ENCODE measurements at places on chromosomes 3 and 15. TPM values are rescaled to one million over a fixed set of nuclear protein-coding genes. Genes with fewer than 3 reads are reported as not detected.

DNA sequence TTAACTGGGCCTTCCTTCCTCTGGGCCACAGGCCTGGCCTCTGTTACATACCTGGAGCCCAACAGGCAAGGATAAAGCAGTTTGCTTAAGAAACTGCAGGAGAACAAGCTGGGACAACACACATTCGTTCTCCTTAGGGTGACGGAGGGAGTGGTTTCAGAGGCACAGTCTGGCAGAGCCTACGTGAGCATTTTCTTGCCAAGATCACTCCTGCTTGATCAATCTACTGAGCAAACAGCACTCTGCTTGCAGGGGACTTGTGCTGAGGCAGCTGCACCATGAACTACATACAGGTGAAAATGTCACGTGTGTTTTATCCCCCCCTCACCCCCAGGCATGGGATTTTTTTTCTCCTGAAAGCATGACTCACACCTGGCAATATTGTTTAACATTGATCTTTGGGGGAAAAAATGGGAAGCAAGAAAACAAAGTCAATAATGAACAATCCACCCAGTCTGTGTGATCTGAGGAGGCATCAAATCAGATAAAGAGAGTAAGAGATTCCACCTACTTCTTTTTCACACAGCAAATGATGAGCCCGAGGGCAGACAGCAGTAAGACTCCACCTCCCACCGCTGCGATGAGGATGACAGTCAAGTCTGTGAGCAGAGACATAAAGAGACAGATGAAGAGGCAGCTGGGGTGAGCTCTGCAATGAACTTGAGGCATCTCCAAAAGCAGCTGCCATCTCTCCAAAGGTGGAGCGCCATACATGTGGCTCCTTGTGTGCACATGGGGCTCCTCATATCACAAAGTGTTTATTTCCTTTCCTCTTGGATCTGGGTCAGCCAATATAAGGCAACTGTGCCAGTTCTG is 57.4 kb downstream of the CDCP1 start:
- no peak for DNase-seq

Gene USP50
- not detected for polyA plus RNA-seq

DNA sequence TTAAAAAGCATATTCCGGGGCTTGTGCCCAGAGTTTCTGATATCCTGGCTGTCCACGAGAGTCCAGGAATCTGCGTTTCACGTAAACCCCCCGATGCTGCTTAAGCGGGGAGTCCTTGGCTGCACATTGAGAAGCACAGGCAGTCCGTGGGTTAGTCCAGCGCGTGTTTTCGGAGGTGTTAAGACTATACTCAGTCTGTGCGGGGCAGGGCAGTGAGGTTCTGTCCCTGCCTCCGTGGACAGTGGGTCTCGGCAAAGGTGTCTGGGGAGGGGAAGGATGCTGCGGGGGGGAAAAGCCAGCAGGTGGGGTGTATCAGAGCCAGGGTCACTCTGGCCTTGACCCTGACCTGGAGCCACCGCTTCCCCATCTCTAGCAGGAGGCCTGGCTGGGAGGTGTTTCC is 106.2 kb downstream of the TMEM266 start:
- DNase-seq: no peak

DNA sequence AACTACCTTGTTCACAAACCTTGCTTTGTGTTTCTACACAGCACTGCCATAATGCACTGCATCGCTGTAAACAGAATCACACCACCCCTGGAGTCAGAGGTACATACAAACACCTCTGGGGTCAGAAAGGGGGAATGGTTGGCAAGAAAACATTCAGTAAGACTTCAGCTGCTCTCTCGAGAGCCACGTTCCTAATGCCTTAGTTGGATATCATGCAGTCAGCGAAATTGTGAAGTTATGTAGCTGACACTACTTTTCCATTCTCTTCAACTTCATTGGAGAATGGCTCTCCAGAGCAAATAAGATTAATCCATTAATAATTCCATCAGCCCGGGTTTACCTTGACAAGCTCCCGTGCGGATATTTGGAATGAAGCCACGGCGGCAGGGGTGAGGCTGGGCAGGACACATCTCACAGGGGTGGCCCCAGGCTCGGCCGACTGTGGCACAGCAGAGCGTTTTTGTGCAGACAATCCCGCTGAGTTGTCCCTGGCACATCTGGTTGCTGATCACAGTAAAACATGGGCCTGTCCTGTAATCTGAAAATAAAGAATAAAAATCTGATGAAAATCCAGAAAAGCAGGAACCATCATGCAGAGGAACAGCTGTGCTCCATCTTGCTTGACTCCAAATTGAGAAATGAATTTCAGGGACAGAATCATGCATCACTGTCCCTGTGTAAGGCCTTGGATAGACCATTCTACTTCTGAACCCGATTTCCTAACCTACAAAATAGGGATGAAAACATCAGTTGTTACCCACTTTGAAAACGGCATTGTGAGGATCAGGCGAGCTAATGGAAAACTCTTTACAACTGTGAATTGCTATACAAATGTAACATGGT is 108.0 kb downstream of the FBN1 start:
- no peak for DNase-seq

DNA sequence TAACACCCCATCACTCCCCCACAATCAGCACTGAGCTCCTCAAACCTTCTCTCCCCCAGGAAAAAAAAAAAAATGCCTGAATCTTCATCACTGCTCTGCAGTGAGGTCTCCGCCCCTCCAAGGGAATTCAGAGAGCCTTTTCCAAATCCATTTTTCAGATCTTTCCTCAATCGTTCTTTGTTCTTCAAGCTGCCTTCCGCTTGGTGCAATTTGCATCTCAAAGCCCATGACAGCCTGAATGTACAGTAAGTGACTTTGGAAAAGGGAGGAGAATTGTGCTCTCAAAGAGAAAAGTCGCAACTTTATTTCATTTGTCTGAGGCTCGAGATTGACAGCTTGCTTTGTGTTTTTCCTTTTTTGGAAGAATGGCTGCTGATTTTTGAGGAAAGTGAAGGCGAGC is 75.0 kb downstream of the CORO2B start:
- DNase-seq: no peak

- no peak for DNase-seq
These were observed 612.8 kb downstream of the ZPLD1 start for GRCh38 chr3:103047640-103048039.

DNA sequence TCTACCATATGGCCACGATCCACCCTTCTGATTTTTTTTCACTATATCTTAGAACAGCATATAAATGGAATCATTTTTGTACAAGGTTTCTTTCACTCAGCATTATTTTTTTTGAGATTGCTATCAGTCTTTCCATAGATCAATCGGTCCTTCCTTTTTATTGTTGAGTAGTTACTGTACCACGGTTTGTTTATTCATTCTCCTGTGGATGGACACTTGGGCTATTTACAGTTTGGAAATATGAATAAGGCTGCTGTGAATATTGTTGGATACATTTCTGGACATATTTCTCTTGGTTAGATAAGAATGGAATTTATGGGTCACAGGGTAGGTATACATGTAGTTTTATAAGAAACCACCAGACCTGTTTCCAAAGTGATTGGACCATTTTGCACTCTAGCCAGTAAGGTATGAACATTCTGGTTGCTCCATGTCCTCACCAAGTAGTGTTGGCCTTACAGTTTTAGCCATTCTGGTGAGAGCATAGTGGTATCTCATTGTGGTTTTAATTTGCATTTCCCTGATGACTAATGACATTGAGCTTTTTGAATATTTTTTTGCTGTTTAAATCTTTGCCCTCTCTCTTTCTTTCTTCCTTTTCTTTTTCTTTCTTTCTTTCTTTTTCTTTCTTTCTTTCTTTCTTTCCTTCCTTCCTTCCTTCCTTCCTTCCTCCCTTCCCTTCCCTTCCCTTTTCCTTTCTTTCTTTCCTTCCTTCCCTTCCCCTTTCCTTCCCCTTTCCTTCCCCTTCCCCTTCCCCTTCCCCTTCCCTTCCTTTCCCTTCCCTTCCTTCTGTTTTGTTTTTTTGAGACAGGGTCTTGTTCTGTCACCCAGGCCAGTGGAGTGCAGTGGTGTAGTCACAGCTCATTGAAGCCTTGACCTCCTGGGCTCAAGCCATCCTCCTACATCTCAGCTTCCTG is 49.2 kb downstream of the LRRK1 start:
- DNase-seq: no peak

GRCh38 chr3:149336925-149337324 is 3.5 kb upstream of the TM4SF18 start:
- no peak for DNase-seq

DNA sequence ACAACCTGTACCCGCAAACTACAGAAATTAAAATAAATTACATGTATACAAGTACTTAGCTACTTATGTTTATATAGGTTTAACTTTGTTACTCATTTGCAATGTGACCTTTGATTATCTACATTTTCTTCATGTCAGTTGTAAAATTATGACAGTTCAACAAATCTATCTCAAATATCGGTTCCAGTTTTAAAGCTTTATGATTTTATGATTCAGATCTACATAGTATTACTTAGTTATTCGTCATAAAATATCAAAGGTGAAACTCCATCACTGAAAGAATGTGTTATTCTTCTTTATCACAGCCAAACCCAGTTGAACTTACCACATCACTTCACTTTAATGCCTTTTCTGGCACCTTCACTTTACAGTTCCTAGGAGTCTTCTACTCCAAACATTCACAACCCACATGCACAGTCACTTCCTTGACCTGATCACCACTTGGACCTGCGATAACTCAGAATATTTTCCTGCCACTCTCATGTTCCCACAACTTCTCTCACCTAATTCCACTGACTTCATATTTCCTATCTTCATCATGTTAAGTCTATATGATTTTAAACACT is 47.2 kb downstream of the SLITRK3 start:
- no peak for DNase-seq

DNA sequence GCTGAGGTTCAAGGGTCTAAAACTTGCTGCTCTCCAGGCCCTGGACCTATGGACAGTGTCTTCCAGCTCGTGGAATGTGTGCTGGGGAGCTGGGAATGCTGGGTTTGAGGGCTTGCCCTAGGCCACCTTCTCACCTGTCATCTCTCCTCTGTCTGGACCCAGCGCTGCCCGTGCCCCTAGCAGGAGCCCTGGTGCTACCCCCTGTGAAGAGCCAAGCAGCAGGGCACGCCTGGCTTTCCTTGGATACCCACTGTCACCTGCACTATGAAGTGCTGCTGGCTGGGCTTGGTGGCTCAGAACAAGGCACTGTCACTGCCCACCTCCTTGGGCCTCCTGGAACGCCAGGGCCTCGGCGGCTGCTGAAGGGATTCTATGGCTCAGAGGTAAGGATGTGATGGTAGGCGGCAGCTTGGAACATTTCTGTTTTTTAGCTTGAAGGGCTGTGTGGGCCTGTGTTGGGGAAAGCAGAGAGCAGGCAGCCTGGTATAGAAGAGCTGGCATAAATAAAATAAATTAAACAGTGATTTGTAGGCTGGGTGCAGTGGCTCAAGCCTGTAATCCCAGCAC is 5.1 kb downstream of the CHRD start:
- DNase-seq: no peak

DNA sequence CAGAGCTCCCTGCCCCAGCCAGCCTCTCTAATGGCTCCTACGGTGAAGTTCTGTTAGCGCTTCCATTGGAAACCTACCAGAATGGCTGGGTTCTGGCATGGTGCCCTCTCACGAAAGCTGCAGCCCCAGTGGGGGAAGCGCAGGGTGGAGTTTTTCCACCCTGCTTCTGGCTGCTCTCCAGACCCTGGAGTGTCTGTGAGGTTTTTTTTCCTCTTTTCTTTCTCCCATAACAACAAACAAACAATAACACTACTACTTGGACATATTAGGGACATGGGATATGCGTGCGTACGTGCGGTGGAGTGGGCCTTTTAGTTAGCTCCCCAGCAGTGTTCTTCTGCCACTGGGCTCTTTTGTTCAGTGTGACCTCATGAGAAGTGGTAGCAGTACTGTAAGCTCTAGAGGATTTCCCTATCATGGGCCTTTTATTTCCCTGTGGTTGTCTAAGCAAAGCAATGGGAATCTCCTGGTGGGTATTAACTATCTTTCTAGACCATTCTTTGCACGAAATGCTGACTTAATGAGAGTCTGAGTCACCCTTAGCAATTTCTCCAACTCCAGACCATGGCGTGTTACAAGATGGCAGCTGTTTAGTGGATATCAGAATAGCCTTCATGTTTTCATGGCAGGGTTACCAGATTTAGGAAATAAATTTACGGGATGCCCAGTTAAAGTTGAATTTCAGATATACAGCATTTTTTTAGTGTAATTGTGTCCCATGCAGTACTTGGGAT is 161.9 kb downstream of the FNDC3B start:
- no peak for DNase-seq

- DNase-seq: no peak
These were observed 76.8 kb downstream of the NPAP1 start for GRCh38 chr15:24752354-24752753.

Gene SOX14
- not detected for polyA plus RNA-seq

Gene CDC25A
- 22.2 TPM for polyA plus RNA-seq

DNA sequence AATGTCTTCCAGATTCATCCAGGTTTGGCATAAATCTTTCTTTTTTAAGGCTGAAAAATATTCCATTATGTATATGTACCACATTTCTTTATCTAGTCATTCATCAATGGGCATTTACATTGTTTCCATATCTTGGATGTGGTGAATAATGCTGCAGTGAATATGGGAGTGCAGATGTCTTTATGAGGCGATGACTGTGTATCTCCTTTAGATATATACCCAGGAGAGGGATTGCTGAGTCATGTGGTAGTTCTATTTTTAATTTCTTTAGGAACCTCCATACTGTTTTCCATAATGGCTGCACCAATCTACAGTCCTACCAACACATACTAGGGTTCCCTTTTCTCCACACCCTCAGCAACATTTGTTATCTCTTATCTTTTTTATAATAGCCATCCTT is 96.3 kb downstream of the LRRC28 start:
- no peak for DNase-seq

Gene TMCO5A
- polyA plus RNA-seq: not detected

DNA sequence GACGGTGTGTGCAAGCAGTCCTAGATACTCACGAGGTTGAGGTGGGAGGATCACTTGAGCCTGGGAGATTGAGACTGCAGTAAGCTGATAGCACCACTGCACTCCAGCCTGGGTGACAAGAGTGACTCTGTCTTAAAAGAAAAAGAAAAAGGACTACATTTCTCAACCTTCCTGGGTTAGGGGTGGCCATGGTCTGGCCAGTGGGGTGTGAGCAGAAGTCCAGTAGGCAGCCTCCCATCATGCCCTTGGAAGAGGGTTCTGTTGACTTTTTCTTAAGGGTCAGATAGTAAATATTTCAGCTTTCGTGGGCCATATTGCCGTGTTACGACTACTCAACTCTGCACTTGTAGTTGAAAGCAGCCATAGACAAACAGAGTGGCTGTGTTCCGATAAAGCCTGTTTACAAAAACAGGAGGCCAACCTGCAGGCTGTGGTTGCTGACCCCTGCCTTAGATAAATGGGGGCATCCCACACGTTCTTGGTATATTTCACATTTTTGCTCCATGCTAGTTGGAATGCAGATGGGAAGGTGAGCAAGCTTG is 31.0 kb upstream of the PDE8A start:
- no peak for DNase-seq

DNA sequence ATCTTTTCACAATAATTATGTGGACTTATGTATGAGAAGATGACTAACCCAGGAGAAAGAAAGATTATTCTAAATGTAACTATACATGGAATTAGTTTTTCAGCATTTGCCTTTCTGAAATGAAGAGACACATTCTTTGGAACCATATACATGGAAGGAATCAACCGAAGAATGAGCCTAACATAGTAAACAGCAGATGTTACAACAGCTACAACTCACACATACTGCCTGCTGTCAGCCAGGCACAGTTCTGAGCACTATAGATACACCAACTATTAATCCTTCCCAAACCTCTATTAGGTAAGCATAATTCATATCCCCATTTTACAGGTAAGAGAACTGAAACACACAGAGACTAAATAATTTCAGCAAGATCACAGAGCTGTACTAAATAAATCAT is 840.0 kb downstream of the ROBO1 start:
- no peak for DNase-seq
